ENCODE measurements at places on chromosomes 5 and 9.

- no peak for DNase-seq
These were observed 657 bp downstream of the MAT2B start for GRCh38 chr5:163506095-163506457.

DNA sequence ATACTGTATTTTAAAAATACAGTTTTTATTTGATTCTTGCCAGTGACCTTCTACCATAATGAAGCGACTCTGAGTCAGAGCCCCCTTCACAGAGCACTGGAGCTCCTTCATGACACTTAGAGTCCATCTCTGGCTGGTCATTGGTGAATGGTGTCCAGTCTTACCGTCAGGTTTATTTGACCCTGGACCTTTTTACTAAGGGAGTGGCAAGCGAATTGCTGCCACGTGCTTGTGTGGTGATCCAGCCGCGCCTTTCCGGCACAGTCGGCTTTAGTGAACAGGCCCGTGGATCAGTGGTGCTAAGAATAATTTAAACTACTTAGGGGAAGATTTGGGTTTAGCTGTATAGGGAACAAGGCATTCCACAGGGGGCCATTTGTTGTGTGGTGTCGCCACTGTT lies 48.5 kb downstream of the PRRC2B start:
- DNase-seq: no peak

GRCh38 chr5:44367203-44367602 lies 22.0 kb downstream of the FGF10 start:
- no peak for DNase-seq

DNA sequence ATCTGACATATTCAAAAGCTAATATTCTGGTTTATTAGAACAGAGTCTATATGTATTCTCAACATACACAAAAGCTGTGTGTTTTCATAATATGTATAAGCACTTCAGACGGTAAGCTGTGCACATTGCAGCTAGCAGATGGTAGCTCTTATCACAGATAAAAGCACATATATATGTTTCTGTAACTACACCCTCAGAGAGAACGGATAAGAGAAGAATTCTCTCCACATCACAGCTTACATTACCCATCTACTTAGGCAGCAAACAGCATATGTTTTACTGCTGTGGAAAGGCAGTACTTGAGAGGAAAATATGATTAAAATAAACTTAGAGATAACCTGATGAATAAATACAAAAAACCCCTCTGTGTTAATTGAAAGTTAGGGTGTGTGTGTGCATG lies 450.9 kb upstream of the ZNF608 start:
- DNase-seq: no peak

DNA sequence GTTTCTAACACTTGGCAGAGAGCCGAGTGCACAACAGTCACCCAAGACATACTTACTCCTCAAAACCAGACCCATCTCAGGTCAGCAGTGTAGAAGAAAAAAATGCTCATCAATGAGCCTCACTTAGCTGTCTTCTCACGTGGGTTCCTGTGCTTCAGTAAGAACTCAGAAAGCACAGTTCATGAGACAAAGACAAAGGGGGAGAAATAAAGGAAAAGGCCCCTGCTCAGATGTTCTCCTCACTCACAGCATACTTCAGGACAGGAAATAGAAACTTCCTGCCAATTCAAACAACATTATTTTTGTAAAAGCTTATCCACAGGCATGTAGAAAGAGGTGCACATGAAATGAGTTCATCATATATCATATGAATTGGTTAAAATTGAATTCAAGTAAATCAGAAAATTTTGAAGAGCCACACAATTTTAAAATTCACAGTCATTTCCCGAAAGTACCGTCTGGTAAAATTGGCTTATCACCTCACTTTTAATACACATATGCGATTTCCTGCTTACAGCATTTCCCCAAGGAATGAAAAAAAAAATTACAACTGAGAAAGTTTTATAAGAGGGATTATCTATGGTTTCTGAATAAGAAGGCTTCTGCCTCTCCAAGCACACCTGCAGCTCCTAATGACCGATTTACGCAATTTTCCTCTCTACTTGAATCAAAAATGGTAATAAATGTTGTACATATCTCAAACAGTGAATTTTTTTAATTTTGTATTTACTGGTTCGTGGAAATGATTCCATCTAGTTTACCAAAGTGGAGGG lies 328.3 kb downstream of the TMEM167A start:
- DNase-seq: no peak

- no peak for DNase-seq
These were observed 64.7 kb downstream of the IPPK start for GRCh38 chr9:92605224-92605623.

DNA sequence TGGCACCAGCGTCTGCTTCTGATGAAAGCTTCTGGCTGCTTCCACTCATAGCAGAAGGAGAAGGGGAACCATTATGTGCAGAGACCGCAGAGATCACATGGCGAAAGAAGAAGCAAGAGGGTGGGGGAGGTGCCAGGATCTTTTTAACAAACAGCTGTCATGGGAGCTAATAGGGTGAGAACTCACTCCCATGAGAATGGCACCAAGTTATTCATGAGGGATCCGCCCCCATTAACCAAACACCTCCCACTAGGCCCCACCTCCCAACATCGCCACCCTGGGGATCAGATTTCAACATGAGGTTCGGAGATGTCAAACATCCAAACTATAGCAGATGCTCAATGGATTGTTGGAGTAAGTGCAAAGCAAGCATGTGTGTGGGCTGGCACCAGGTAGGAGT lies 125.8 kb upstream of the SLIT3 start:
- DNase-seq: no peak

- no peak for DNase-seq
These were observed 129.5 kb upstream of the CPEB4 start for GRCh38 chr5:173758676-173759075.

DNA sequence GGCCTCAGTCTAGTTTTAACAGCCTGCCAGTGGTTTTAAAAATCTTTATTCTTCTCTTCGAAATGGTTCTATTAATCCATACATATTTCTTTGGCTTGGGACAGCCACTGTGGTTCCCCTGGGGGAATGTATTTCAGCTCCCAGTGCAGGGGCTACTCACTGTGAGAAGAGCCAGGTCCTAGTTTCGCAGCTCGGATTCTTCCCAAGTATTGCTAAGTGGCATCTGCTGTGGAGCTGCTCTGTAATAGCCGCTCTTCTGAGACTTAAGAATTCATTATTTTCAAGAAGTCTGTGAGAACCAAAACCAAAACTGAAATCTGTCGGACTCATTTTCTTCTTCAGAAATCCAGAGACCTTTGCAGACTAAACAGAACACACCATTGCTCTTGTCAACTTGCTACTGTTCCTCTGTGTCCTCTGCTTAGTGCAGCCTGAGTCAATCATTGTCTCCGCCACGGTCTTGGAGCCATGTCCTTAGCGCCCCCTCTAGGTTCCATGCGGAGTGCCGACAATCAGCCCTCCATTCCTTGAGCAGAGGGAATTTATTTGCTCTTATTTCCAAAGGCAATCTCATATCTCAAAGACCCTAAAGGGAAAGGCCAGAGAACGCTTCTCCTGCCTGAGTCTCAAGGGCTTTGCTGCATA lies 478.2 kb downstream of the SPATA31D1 start:
- no peak for DNase-seq

GRCh38 chr9:95726756-95727155 lies 148.7 kb upstream of the ERCC6L2 start:
- no peak for DNase-seq

DNA sequence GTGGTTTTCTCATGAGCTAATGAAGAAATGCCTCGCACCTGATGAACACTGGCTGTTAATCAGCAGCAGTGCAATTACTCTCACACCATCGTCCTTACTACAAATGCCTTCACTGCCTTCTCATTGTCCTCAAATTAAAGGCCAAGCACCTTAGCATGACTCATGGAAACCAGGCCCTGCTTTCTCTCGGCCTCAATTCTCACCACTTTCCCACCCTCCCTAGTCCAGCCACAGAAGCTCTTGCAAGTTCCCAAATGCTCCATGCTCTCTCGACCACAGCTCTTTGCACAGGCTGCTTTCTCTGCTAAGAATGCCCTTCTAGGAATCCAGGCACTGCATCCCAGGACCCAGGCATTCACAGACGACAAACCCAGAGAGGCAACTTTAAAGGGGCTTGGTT lies 94.6 kb upstream of the KLF4 start:
- DNase-seq: no peak

DNA sequence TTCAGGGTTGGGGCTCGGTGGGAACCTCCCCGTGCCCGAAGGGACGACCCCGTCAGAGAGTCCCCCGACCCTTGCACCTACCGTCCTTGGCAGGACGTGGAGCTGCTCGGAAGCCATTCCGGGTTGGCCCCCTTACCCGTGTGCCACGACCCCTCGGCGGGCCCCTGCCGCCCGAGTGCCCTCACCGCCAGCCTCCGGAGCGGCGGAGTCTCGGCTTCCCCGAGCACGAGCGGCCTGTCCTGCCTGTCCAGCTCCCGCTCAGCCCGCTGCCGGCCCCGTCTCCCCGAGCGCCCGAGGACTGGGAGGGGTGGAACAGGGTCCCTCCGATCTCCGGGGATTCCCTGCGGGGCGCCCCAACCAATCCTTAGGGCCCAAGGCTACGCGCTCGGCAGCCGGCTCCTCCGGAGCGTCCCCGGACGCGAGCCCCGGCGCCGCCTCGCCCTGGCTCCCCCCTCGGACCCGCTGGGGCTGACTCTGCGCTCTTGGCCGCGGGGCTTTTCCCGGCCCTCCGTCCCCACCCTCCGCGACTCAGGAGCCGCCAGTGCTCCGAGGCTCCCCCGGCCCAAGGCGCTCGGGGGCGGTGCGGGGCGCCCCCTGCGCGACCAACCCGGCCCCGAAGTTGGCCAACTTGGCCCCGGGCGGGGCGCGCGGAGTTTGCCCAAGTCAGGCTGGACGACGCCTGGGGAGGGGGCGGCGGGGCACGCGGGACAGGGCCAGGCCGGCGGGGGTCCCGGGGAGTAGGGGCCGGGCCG lies 654 bp downstream of the ADAMTS2 start:
- DNase-seq: no peak

- DNase-seq: no peak
These were observed 38.0 kb downstream of the HABP4 start for GRCh38 chr9:96487949-96488348.

DNA sequence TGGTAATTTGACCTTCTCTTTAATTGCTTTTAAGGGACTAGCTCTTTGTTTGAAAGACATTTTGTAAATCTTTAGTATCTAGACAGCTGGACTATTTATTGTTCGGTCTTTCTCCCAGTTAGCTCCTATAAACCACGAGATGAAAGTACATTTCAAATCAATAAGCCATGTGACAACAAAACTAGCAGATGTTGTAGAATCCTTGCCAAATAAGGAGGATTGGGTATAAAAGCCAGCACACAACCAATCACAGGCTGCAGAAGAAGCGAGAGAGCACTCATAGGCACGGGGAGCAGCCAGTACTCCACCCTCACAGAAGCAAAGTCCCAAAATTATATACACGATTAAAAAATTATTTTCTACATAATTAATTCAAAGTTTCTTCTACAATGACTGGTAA lies 8.1 kb upstream of the OMD start:
- DNase-seq: no peak

- no peak for DNase-seq
These were observed 375.6 kb upstream of the CLINT1 start for GRCh38 chr5:158234323-158235158.

- DNase-seq: no peak
These were observed 25.6 kb downstream of the POLR1E start for GRCh38 chr9:37511016-37512010.

- no peak for DNase-seq
These were observed 65.1 kb downstream of the BASP1 start for GRCh38 chr5:17282283-17283120.

GRCh38 chr9:131119600-131119999 lies 5.8 kb upstream of the NUP214 start:
- DNase-seq: no peak

DNA sequence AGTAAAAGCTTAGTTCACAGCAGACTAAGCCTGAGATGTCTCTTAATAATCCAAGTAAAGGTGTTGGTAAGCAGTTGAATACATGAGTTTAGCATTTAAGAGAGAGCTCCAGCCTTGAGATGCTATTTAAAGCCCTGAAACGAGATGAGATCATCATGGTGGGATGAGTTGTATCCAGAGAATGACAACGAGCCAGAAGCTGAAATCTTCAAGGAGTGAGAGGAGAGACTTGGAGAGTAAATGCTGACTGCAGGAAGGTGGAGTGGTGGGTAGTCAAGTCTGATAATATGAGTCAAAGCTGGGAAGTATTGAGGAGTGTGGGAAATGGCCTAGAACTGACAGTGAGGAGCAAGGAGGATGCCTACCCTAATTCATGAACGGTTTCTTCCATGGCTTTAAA lies 53.7 kb downstream of the PLAC8L1 start:
- no peak for DNase-seq

GRCh38 chr5:140186267-140186671 lies 11.3 kb downstream of the CYSTM1 start:
- no peak for DNase-seq

DNA sequence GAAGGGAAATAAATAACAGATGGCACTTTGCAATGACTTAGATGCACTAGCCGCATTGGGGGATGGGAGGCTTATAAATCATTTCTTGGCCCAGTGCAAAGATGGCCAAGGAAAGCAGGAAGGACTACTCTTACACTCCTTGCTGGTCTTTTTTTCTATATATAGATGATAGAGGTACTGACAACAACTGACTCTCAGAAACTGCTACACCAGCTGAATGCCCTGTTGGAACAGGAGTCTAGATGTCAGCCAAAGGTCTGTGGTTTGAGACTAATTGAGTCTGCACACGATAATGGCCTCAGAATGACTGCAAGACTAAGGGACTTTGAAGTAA lies 1.7 kb downstream of the CCNG1 start:
- DNase-seq: no peak

- no peak for DNase-seq
These were observed 200.2 kb upstream of the TARS1 start for GRCh38 chr5:33240558-33240957.

DNA sequence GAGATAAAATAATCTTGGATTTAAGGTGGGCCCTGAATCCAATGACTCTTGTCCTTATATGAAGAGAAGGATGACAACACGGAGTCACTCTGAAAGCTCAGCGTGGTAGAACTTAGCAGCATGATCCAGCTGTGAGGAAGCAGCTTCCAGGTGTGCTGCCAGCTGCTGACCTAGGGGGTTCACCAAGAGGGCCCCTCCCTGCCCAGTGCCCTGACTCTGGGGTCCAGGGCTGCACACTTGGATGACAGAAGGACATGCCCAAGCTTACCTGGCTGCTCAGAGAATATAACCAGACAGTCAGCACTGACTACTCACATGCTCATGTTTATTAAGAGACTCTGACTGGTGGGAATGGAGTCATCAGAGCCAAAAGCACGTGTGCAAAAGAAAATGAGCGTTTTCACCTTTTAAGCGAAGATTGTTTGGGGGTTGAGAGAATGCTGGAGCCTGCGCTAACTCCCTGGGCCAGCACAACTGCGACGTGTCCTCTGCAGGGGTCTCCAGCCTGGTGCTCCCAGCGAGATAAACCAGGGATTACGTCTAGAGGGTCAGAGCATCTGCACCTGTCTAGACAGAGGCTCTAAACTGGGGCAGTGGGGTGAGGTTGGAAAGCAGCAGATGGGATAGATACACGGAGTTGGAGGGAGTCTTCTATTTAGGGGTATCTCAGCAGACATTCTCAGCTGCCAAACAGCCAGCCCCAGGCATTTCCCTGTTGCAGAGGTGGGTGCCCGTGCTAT lies 41.3 kb downstream of the ROPN1L start:
- DNase-seq: no peak

- DNase-seq: no peak
These were observed 680.7 kb downstream of the PRR16 start for GRCh38 chr5:121144764-121145163.

All from stimulated activated CD8-positive, alpha-beta memory T cell treated with anti-CD3 and anti-CD28 coated beads, Interleukin-2, amount 100 ng/mL, for 1 hour (primary cell).